ENCODE measurements at places on chromosomes 6 and 20.

DNA sequence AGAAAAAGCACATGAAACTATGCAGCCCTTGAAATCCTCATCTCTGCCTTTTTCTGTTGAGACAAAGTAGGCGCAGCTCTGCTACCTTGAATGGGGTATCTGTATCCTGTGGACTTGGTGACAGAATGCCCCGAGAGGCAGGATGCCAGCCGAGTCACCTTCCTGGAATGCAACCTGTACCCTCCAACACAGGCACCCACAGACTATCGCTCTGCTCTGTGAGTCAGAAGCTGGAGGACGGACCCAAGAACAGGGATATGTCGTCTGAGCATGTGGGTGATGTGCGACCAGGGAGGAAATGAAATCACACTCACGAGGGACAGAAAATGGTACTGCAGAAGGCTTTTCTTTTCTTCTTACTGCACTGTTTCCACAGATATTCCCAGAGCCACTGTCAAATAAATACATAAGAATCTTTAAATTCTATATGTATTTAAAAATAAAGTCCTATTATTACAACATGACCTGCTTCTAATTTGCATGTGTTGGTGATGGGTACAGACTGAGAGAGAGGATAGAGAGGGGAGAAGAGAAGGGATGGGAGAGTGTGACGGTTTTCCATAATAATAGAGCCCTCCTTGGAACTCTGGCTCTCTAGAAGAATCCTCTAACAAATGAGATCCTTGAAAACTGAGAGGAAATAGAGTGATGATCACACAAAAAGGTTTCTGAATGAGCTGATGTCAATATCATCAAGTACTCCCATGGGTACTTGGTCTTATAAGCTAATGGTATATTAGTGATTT is 308.1 kb downstream of the FOXC1 start:
- no peak for DNase-seq

DNA sequence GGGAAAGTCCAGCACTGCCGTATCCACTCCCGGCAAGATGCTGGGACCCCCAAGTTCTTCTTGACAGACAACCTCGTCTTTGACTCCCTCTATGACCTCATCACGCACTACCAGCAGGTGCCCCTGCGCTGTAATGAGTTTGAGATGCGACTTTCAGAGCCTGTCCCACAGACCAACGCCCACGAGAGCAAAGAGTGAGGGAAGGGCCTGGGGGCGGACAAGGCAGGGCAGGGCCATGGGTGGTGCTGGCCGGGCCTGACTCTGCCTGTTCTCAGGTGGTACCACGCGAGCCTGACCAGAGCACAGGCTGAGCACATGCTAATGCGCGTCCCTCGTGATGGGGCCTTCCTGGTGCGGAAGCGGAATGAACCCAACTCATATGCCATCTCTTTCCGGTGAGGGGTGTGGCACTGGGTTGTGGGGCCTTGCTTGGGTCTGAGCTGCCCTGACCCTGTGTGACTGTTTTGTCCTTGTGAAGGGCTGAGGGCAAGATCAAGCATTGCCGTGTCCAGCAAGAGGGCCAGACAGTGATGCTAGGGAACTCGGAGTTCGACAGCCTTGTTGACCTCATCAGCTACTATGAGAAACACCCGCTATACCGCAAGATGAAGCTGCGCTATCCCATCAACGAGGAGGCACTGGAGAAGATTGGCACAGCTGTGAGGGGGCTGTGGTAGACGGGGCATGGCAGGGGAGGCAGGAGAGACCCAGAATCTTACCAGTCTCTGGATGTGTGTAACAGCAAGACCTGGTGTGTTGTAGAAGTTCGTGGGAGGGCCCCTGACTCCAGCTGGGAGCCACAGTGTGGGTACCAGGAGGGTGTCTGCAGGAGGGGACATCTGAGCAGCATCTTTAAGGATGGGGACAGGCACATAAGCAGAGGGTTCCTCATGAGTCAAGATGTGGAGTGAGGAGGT is 29.1 kb downstream of the PLCG1 start:
- DNase-seq, result no peak

- DNase-seq, result no peak
Observed at GRCh38 chr6:15386110-15386755, 140.4 kb downstream of the JARID2 start.

DNA sequence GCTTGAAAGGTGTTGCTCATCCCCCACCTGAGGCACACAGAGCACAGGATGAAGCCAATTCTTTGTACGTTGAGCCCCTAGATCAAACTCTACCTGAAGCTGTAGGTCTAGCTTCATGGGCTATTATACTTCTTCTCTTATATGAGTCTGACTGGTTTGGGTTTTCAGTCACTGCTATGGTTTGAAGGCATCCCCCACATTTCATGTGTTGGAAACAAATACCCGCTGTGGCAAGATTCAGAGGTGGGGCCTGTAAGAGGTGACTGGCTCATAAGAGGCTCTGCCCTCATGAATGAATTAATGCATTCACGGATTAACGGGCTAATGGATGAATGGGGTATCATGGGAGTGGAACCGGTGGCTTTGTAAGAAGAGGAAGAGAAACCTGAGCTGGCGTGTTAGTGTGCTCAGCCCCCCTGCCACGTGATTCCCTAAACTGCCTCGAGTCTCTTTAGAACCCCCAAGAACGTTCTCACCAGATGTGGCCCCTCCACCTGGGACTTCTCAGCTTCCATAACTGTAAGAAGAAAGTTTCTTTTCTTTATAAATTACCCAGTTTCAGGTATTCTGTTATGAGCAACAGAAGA is 39.2 kb downstream of the PREX1 start:
- DNase-seq, result no peak

- DNase-seq, result no peak
Observed at GRCh38 chr6:128415387-128415786, 105.0 kb downstream of the PTPRK start.

GRCh38 chr20:51636123-51636522 is 93.6 kb upstream of the NFATC2 start:
- DNase-seq, result no peak

GRCh38 chr6:158414851-158415262 is 102.6 kb downstream of the TULP4 start:
- no peak for DNase-seq

- DNase-seq, result no peak
Observed at GRCh38 chr6:17410281-17410680, 16.9 kb downstream of the CAP2 start.

- DNase-seq, result no peak
Observed at GRCh38 chr6:9948678-9949077, 466.2 kb downstream of the TFAP2A start.

DNA sequence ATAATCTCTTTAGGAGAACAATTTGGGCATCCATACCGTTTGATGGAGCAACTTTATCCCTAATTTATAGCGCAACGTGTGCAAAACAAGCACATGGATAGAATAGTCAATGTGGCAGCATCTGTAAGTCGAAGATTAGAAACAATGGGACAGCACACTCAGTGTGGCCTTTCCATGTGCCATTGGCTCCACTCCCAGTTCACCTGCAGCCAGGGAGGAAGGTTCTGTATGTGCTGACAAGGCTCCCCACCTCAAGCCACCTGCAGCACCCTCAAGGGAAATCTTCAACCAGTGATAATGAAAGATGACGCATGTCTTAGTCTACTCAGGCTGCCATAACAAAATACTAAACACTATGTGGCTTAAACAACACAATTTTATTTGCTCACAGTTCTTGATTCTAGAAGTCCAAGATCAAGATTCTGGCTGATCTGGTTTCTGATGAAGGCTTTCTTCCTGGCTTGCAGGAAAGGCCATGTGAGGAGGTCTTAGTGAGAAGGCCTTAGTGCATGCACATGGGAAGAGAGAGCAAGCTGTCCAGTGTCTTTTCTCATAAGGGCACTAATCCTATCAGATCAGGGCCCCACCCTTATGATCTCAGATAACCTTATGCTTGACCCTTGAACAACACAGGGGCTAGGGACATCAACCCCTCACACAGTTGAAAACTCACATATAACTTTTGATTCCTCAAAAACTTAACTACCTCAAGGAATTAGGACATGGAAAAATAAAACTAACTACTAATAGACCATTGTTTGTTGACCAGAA is 34.9 kb upstream of the SHLD1 start:
- peak; percentile 16 for DNase-seq

- no peak for DNase-seq
Observed at GRCh38 chr6:36508532-36508931, 38.7 kb downstream of the STK38 start.

- no peak for DNase-seq
Observed at GRCh38 chr20:13229538-13229937, 8.5 kb downstream of the ISM1 start.

DNA sequence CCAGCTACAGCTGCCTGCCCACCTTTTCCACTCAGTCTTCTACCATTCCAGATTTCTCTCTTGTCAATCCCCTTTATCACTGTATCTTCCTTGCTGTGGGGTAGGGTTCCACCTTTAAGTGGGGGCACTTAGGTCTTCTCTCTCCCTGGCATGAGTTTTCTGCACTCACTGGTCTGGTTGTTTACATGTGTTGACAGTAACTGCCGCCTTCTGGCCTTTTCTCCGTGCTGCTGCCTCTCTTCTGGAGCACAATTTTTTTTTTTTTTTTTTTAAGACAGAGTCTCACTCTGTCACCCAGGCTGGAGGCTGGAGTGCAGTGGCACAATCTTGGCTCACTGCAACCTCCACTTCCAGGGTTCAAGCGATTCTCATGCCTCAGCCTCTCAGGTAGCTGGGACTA is 12.0 kb downstream of the RNF114 start:
- DNase-seq, result no peak

GRCh38 chr6:75244063-75244584 is 523 bp upstream of the COX7A2 start:
- no peak for DNase-seq

DNA sequence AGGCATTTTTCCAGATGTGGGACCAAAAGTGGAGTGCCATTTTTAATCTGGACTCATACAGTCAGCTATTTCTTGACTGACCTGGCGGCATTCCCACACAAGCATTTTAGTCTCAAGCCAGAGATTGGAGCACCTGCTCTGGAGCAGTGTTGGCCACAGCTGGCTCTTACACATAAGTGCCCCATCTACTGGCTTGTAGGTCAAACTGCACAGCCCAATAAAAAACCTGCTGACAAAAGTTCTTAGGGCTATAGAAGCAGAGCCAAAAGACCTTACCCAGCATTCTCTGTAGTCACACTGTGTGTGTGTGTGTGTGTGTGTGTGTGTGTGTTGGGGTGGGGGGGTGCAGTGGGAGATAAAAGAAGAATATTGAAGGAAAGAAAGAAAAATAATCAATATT is 38.6 kb upstream of the SENP6 start:
- DNase-seq, result no peak

- no peak for DNase-seq
Observed at GRCh38 chr6:144327081-144327480, 41.9 kb downstream of the UTRN start.

GRCh38 chr20:63028461-63028921 is 21.7 kb upstream of the BHLHE23 start:
- DNase-seq, result no peak

- no peak for DNase-seq
Observed at GRCh38 chr6:151436300-151436699, 15.6 kb downstream of the RMND1 start.

GRCh38 chr6:12800120-12800519 is 83.6 kb downstream of the PHACTR1 start:
- DNase-seq, result no peak

DNA sequence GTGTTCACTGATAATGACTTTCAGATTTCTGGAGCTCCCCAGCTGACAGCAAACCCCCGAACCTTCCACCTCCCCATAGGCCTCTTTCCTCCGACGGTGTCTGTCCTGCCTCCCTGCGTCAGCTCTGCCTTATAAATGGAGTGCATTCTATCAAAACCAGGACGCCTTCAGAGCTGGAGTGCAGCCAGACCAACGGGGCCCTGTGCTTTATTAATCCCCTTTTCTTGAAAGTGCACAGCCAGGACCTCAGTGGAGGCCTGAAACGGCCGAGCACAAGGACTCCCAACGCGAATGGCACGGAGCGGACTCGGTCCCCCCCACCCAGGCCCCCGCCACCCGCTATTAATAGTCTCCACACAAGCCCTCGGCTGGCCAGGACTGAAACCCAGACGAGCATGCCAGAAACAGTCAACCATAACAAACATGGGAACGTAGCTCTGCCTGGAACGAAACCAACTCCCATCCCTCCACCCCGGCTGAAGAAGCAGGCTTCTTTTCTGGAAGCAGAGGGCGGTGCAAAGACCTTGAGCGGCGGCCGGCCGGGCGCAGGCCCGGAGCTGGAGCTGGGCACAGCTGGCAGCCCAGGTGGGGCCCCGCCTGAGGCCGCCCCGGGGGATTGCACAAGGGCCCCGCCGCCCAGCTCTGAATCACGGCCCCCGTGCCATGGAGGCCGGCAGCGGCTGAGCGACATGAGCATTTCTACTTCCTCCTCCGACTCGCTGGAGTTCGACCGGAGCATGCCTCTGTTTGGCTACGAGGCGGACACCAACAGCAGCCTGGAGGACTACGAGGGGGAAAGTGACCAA is 42.3 kb upstream of the NAA20 start:
- DNase-seq, result no peak

DNA sequence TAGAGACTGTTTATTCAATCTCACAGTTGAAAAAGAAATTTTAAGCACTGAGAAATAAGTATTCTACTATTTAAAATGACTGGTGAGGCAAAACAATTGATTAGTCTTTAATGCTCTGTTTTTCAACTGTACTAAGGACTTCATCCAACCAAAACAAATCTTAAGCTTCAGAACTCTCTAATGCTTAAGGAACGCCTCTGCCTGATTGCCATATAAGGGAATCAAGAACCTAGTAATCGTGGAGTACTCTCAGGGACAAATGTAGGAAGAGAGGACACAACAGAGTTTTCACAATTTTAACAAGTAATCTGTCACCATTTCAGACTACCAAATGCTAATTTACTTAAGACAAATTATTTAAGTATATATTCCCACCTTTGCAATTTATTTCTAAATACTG is 16.1 kb downstream of the FBXO30 start:
- no peak for DNase-seq

DNA sequence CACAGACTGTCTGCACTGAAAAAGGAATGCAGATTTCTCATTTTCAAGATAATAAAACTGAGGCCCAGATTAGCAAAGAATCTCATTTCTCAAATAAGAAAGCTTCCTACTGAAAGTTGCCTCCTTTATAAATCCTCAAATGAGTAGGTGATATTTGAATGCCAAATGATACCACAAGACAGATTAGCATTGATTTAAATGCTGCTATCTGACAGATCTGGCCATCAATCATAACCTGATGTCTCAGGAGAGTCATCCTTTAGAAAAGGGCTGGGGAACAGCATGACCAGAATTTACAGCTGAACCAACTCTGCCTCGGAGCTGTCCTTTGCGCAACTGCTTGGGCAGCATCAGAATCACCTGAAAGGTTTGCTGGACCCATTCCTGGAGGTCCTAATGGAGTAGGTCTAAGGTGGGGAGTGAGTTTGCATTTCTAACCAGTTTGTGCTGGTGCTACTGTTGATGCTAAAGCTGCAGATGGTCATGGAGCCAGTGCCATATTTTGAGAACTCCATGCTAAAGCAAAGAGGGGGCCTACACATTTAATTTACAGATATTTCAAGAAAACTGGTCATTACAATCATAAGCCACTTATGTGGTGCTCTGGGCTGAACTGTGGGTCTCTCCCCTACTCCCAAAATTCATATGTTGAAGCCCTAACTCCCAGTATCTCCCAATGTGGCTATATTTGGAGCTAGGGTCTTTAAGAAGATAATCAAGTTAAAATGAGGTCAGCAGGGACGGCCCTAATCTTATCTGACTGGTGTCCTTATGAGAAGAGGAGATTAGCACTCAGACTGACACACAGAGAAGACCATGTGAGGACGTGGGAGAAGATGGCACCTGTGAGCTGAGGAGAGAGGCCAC is 295.5 kb upstream of the JARID2 start:
- no peak for DNase-seq
